H1 (cell line): ENCODE measurements at places on chromosomes 4 and X.

DNA sequence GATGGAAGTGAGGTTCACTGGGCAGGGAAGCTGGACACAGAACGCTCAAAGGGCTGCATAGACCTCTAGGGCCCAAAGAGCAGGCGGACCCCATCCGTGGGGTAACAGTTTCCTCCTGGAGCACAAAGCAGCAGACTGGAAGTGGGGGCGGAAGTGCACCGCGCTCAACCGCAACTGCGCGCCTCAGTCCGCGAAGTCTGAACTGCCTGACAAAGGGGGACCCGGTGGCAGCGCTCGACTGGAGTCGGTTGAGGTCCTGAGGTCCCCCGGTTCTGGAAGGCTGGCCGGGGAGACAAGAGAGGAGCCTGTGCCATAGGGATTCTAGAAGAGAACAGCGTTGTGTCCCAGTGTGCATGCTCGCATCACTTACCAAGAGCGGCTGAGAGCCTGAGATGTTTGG, 58.5 kb downstream of the ALPK1 start:
- no peak overlapping the region for H3K27ac ChIP-seq
- DNase-seq: no peak
- no peaks in the 10 kb centered on the region for H3K36me3 ChIP-seq
- H3K4me1 ChIP-seq: no peaks in the 10 kb centered on the region
- no peak overlapping the region for H3K4me3 ChIP-seq

GRCh38 chr4:30808276-30808675, 88.1 kb downstream of the PCDH7 start:
- H3K27ac ChIP-seq: no peak overlapping the region
- no peaks in the 10 kb centered on the region for H3K4me1 ChIP-seq
- no peak overlapping the region for H3K4me3 ChIP-seq

DNA sequence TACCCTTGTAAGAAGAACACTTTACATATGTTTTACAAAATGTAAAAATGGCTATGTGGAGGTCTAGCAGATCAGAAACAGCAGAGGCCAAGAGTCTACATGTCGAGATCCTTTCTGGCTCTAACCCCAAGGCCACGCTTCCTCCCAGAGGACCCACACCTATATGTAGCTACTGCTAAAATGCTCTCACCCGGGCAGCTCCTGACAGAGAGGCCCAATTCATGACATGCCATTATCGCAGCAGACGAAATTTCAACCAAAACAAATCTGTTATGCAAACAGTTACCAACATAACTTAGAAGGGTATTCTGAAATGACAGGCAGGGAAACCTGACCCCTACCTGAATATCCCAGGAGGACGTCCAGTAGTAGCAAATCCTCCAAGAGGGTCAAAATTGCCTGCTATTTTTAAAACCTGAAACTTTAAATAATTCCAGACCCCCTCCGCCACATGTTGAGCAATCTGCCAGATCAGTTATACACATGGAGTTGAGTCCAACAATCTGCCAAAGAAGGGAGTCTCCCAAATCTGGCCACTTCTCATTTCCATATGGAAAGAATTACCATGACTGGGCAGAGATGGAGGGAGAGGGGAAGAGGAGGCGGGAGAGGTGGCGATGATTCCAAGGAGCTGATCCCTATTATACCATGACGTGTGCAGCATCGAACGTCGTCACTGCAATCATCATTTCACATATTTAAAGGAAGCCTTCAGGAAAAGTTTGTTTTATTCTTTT, 192.9 kb upstream of the TBL1X start:
- no peaks in the 10 kb centered on the region for H3K27me3 ChIP-seq
- no peak overlapping the region for H3K27ac ChIP-seq
- H3K4me1 ChIP-seq: no peaks in the 10 kb centered on the region

DNA sequence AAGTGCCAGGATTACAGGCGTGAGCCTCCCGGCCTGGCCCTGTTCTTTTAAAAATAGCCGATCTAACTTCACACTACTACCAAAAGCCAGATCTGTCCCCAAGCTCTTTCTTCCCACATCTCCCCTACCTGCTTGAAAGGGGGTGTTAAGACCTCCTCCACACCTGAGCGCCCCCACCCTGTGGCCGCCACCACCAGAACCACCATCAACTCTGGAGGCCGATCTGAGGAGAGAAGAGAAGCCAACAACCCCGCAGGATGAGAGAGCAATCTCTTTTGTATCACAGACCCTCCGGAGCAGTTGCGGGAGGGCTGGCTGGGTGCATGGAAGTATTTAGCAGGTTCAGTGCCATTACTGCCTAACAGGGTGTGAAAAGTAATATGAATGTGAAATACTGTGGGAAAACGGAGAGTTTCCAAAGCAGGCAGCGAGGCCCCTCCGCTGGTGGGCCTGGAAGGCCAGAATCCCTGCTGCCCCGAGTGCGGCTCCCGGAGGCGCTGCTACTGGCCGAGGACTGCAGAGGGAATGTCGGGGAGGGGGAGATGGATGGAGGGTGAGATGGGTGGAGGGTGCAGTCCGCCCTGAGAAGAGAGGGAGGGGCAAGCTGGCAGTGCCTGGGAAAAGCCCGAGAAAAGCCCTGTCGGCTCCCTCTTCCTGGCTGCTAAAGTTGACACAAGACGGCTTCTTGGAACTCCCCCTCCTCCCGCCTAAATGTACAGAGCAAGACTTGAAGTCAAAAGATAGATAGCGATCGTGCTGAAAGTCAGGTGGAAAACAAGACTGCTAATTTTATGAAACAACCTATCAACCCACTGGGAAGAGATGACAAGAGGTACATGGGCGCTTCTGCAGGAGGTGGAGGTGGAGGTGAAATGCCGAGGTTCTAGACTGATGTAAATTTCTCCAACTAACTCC, 22.3 kb downstream of the HAND2 start:
- peaks cover 100% of the 10 kb centered on the region for H3K27me3 ChIP-seq
- H3K36me3 ChIP-seq: no peaks in the 10 kb centered on the region
- H3K27ac ChIP-seq: no peak overlapping the region
- peaks cover 12% of the 10 kb centered on the region for H3K4me1 ChIP-seq

- no peaks in the 10 kb centered on the region for H3K36me3 ChIP-seq
- no peak overlapping the region for H3K4me3 ChIP-seq
- H3K4me1 ChIP-seq: no peaks in the 10 kb centered on the region
Observed at GRCh38 chr4:156946516-156947424, 24.8 kb downstream of the PDGFC start.

DNA sequence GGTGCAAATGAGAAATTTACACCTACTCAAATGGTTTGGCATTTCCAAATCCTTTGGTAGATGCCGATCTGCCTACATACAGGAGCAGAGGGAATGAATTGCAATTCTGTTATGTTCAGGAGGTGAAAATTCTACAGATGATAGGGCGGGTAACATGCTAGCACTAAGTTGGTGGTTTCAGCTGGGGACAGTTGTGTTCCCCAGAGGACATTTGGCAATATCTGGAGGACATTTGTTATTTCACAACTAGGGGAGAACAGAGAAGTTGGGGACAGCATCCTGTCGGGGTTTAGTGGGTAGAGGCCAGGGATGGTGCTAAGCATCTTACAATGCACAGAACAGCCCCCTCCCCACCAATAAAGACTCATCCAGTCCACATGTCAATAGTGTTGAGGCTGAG, 96.5 kb upstream of the PUDP start:
- no peaks in the 10 kb centered on the region for H3K4me1 ChIP-seq
- no peak overlapping the region for H3K4me3 ChIP-seq
- no peak overlapping the region for H3K27ac ChIP-seq
- H3K36me3 ChIP-seq: no peaks in the 10 kb centered on the region

DNA sequence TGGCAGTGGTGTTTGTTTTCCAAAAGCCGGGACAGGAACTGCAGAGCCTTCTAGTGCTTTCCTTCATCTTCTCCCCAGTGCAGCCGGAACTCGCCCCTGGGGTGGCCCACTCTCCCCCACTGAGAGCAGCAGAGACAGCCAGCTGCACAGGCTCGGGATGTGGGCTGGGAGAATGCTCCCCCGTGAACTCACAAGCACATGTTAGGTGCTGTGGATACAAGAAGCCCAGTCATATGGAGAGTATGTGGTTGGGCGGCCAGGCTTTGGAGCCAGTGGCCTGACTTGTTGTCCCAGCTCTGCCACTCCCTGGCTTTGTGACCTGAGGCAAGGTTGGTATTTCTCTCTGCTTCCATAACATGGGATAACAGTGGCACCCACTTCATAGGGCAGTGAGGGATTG, 9.4 kb upstream of the KIAA0232 start:
- no peak for DNase-seq
- no peaks in the 10 kb centered on the region for H3K36me3 ChIP-seq
- H3K27me3 ChIP-seq: no peaks in the 10 kb centered on the region
- no peak overlapping the region for H3K4me3 ChIP-seq

DNA sequence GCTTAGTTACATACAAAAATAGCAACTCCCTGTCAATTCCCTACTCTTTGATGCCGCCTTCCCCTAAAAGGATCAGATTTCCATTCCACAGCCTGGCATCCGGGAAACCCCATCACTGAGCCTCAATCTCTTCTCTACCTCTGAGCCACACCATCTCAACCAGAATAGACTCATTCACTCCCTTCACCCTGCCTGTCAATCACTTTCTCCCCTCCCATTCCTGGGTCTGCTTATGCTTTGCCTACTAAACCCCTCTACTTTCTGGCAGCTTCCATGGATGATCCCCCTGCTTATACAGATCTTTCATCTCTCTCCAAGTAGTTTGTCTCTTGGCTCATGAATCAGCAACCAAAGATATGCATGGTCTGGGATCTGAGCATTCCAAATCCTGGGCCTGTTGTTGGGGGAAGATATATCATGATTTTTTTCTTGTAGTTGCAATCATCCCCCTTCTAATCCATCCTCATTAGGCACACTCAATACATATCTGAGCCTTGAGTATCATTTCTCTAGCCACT, 2.6 kb downstream of the AMER1 start:
- H3K27me3 ChIP-seq: peaks cover 5% of the 10 kb centered on the region; the same call in 1 of the 2 replicates
- H3K4me1 ChIP-seq: no peaks in the 10 kb centered on the region
- H3K36me3 ChIP-seq: no peaks in the 10 kb centered on the region
- no peak overlapping the region for H3K4me3 ChIP-seq
- H3K27ac ChIP-seq: no peak overlapping the region

GRCh38 chr4:109967798-109968520, 55.3 kb downstream of the EGF start:
- peaks cover 4% of the 10 kb centered on the region; the same call in 1 of the 2 replicates for H3K4me1 ChIP-seq
- no peak overlapping the region for H3K27ac ChIP-seq
- H3K27me3 ChIP-seq: no peaks in the 10 kb centered on the region
- no peak overlapping the region for H3K4me3 ChIP-seq
- no peaks in the 10 kb centered on the region for H3K36me3 ChIP-seq

DNA sequence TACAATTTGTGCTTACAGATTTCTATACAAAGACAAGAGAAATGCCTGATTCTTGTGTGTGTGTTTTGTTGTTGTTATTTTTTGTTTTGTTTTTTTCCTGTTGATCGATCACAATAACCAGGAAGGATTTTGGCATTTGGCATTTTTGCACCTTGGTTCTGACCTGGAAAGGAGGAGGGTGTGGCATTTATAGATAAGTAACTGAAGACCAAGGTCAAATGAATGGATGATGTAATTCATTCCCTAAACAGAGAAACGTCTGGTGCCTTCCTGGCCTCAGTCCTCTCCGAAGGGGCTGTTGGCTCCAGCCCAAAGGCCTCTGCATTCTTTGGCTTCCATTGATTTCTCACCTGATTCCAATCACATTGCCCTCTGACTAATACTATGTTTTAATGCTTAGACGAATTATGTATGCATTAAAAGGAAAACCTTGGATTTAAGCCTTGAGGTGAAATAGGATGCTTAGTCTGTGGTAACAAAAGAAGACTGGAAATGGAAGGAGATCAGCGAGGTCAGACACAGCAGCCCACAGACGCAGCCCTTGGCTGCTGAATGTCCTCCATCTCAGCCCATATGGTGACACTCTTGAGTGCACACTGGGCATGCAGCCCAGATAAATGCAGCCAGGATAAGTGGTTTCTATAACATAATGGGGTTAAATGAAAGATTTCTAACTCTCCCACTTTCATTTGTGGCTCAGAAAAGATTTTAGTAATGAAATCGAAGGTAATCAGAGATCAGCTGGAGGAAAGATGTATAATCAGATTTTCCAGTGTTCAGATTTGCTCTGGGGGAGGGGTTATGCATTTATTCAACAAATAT, 60.5 kb upstream of the TRIM2 start:
- H3K36me3 ChIP-seq: no peaks in the 10 kb centered on the region
- peaks cover 3% of the 10 kb centered on the region; the same call in 1 of the 2 replicates for H3K4me1 ChIP-seq
- no peak overlapping the region for H3K4me3 ChIP-seq

DNA sequence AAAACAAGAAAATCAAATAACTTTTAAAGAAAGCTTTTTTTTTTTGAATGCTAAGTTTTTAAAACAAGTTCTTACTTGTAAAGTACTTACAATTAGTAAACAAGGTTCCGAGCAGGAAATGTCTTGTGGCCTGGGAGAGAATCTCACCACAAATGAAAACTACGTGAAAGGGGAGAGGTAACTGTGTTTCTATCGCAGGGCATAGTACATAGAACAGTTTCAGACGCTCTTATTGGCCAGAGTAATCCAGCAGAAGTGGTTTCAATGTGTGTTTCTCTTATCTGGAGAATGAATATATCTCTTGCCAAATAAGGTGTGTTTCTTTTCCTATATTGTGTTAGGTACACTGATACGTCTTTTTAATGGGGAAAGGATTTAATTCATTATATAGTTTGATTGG, at the start of gene PLAC8:
PLAC8 (minus strand) TSS at position 154 of the 400 bp plus-strand sequence. CDS start 6,808 bp downstream, outside the sequence.
- no peak for DNase-seq
- no peaks in the 10 kb centered on the region for H3K4me1 ChIP-seq
- no peak within 1 kb of the TSS for H3K27ac ChIP-seq

- no peak for DNase-seq
- H3K4me3 ChIP-seq: no peak overlapping the region
- no peaks in the 10 kb centered on the region for H3K27me3 ChIP-seq
- no peaks in the 10 kb centered on the region for H3K4me1 ChIP-seq
- no peak overlapping the region for H3K27ac ChIP-seq
Observed at GRCh38 chrX:93319609-93320008, 353.8 kb downstream of the NAP1L3 start.

- H3K27ac ChIP-seq: no peak overlapping the region
- H3K27me3 ChIP-seq: no peaks in the 10 kb centered on the region
- no peaks in the 10 kb centered on the region for H3K4me1 ChIP-seq
- H3K36me3 ChIP-seq: no peaks in the 10 kb centered on the region
Observed at GRCh38 chr4:177100307-177100706, 209.4 kb upstream of the NEIL3 start.

DNA sequence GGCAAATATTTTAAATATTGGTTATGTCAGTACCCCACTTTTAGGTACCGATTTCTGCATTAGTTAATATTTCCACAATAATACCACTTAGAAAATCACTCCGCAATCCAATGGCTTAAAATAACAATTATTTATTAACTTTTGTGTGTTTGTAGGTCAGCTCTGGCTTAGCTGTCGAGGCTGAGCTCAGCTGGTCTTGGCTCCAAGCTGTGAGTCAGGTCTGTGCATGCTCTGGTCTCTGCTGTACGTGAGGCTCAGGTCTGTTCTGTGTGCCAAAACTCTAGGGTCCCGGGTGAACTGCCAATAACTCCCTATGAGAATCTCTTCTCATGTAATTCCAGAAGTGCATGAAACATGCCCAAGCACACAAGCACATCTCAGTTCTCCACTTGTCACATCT, 245.8 kb upstream of the GK2 start:
- H3K36me3 ChIP-seq: no peaks in the 10 kb centered on the region
- H3K4me1 ChIP-seq: peaks cover 16% of the 10 kb centered on the region
- DNase-seq: no peak
- no peak overlapping the region for H3K27ac ChIP-seq
- no peak overlapping the region for H3K4me3 ChIP-seq
